ENCODE measurements at places on chromosomes 7 and 10.

DNA sequence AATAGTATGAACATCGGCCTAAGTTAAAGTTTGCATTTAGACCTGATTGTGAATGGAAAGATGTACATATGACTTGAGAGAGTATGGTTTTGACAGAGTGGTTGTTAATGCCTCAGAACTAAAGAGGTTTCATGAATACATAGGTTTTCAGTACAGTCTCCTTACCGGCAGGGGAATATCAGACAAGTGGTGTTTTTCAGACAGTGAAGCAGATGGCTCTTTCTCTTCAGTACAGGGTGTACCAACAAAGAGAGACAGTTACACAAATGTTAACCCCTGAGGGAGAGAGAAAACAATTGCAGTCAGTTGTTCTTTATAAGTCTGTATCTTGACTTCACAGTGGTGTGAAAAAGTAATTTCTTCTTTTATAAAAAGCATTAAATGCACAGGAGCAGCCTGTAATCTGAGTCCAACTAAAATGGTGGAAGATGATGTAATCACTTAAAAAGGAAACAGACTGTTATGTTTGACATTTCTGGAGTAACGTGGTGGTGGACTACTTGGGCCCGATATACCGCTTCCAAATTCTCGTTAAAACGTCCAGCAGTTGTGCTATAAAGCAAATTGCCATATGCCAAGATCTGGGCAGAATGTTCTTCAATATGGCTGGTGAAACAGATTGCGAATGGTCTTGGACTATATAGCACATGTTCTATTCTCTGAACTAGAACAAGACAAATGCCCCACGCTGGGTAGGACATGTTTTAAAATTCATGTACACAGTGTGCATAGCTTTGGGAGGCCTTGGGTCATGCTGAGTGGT is 69.2 kb downstream of the SDK1 start:
- no peak for DNase-seq

GRCh38 chr7:152673897-152674296 is 2.0 kb downstream of the XRCC2 start:
- no peak for DNase-seq

- DNase-seq = no peak
Observed at GRCh38 chr7:40331915-40332314, 197.1 kb downstream of the SUGCT start.

DNA sequence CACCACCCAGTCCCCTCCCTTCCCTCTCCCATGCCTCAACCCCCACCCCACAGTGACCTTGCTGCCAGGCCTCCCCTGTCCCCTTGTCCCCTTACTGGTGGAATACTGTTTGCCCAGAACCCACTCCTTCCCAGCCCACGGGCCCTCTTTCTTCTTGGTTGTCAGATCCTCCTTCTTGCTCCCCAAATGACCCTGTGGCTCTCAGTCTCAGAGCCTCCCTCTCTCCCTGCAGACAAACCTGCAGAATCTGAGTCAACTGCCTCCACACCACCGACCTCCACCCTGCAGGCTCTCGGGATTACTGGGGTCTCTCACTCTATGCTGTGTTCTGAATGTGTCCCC is 47.5 kb downstream of the HSPA12A start:
- no peak for DNase-seq

DNA sequence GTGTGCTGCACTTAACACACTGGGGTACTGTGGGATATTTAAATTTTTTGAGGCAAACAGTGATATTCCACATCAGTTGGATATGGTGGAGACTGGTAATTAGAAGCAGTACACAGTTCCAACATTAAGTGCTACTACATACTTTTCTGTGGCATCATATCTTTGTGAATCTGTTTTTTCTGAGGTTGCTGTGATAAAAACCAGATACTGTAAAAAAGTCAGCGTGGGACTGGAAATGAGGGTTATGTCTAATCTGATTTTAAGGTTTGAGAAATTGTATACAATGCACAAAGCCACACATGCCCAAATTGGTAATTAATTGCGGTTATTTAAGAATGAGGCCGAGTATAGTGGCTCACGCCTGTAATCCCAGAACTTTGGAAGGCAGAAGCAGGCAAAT is 41.2 kb downstream of the TBC1D12 start:
- DNase-seq = no peak

DNA sequence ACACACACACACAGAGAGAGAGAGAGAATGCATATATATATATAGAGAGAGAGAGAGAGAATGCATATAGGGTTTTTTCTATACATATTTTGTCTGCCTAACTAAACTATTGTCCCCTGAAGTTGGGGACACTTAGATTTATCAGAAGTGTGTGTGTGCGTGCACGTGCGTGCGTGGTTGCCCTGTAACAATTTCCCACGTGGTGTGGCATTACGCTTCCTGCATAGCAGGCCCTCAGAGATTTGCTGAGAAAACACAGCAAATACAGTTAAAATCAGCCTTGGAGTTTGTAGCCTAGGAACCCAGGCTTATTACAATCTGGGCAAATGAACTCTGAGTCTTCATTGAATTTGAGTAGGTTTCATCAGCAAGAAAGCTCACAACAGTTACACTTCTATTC is 14.7 kb downstream of the RNF32 start:
- DNase-seq = no peak

DNA sequence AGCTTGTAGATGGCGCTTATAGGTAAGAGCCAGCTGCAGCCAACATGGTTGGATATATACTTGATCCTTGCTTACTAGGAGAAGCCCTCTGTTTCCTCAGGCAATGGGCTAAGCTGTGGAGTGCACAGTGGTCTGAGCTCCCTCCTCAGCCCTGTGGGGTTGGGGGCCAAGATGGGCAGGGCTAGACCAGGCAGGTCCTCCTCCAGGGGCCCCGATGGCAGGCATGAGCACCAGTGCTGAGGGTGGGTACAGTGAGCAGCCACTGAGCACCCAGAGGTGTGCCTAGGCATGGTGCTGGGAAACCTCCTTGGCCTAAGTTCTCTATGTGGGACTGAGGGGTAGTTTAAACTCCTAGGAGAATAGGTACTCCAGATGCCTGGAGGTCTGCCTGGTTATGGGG is 680.2 kb downstream of the SUGCT start:
- no peak for DNase-seq

GRCh38 chr7:131327049-131327625 is 539 bp upstream of the MKLN1 start:
- peak; percentile 18 for DNase-seq

DNA sequence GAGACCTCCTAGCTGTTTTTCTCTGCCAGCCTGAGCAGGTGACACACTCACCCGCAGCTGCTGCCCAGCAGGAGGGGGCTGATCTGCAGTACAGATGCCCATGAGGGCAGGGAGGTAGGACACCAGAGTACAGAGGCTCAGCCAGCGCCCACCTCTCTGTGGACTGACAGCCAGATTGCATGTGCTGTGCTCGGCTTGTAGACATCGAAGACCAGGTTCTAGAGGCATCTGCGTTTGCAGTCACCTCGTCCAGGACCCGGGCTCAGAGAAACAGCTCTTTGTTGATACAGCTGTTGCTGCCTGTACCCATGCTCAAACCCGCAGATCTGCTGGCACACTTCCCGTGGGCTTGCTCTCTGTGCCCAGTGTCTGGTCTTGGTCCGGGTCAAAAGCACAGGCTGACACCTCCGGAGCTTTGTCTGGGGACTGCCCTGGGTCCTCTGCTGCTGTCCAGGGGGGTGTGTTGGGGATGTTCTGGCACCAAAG is 224.7 kb downstream of the GLRX3 start:
- DNase-seq = no peak
